Esophagus mucosa (tissue), 1 donor: ENCODE measurements at places on chromosomes 2 and 18. TPM values are rescaled to one million over a fixed set of nuclear protein-coding genes. Genes with fewer than 3 reads are reported as not detected.

- no peak for ATAC-seq
These were observed 1673.3 kb downstream of the LRP1B start for GRCh38 chr2:140457483-140457882.

DNA sequence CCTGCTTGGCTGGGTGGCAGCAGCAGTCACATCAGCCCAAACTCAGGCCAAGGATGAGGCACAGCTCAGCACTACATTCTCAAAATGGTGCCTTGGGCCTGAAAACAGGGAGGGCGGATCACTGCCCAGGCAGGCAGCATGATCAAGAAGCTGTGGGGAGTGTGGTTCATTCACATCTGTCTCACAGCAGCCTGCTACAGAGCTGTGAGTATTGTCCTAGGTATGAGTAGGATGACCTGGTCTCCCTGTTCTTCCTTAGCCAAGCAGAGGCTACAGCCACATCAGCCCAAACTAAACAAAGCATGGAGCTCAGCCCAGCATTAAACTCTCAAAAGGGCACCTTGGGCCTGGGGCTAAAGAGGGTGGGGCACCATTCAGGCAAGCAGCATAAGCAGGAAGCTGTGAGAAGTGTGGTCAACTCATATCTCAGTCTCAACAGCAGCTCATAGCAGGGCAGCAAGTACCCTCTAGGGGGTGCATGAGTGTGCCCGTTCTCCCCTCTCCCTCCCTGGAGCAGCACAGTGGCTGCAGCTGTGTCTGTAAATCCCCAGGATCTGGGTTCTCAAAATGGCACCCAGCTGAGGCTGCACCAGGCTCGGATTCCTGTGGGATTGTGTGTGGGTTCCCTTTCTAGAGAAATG lies 139.6 kb downstream of the TRABD2A start:
- ATAC-seq, result peak; percentile 55

- no peak for ATAC-seq
These were observed 186.0 kb downstream of the GULP1 start for GRCh38 chr2:188477564-188478103.

- no peak for ATAC-seq
These were observed 293.8 kb downstream of the CYP26B1 start for GRCh38 chr2:71853858-71854257.

- no peak for ATAC-seq
These were observed 21.7 kb upstream of the LRRTM1 start for GRCh38 chr2:80326214-80326613.

GRCh38 chr18:25456334-25457010 lies 104.5 kb upstream of the ZNF521 start:
- no peak for ATAC-seq

HOXD8 gene
- 0.88 TPM for total RNA-seq

- no peak for ATAC-seq
These were observed 262.0 kb downstream of the AFF3 start for GRCh38 chr2:99880148-99880963.

GRCh38 chr2:38178119-38178518 lies 102.2 kb upstream of the CYP1B1 start:
- ATAC-seq, result peak; percentile 73

LGALSL gene
- 35.8 TPM for total RNA-seq

DNA sequence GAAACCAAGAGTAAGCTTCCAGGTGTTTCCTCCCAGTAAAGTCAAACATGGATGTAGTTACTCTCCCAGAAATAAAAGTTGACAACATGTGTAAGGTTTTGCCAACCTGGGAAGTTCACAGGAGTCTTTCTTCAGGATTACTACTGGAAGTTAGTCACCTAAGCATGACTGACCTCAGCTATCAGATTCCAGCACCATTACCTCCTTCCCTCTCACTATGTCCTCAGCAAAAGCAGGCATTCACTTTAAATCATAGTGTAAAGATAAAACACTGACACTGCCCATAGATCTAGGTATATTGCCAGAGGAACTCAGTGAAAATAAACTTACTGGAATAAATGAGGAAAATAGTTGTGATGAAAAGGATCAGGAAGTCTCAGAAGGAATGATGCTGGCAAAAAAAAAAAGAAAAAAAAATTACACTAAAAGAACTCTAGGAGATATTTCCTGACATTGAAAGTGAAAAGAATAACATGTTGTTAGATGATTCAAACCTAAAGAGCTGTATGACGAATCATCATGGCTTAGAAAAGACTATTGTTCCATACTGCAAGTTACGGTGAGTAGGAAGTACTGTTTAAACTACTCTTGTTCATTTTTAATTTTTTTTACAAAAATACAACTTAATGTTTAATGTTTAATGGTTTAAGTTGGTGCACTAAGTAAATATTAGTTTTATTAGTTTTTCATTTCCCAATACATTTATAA lies 484.5 kb upstream of the ZNF804A start:
- ATAC-seq, result no peak

GPAT2 gene
- total RNA-seq, result 0.44 TPM

- ATAC-seq, result no peak
These were observed 201.1 kb downstream of the PRKCE start for GRCh38 chr2:45852450-45853150.

UGT1A4 gene
- 0.80 TPM for total RNA-seq

GRCh38 chr2:6960659-6961058 lies 43.4 kb downstream of the RNF144A start:
- ATAC-seq, result peak; percentile 55

TXNDC2 gene
- not detected for total RNA-seq

DNA sequence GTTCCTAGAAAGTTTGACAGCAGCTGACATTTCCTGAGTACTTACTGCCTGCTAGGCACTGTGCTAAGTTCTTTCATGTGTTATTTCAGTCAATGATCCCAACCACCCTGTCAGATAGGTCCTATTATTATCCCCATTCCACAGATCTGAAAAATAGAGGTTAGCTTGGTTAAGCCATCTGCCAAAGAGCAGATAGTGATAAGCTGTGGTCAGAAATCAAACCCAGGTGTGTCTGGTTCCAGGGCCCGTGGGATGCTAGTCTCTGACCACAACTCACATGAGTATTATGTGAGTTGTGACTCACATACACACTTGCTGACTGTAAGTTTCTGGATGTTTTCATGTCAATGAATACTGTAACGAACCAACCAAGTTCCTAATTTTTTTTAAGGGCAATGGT lies 132.0 kb upstream of the APCDD1 start:
- no peak for ATAC-seq

C18orf63 gene
- total RNA-seq, result not detected

GRCh38 chr2:119520696-119521432 lies 3.4 kb downstream of the SCTR start:
- ATAC-seq, result peak; percentile 72
